ENCODE measurements at places on chromosomes 13 and 19. TPM values are rescaled to one million over a fixed set of nuclear protein-coding genes. Genes with fewer than 3 reads are reported as not detected.

Gene CYP2B6
- total RNA-seq = not detected

Gene SMIM44
- 1.7 TPM for total RNA-seq

Gene NTN5
- total RNA-seq = 2.6 TPM

Gene OVOL3
- total RNA-seq = not detected

Gene CGB3
- not detected for total RNA-seq

Gene KCNN1
- 0.36 TPM for total RNA-seq

Gene CFAP97D2
- not detected for total RNA-seq

Gene RUBCNL
- 0.59 TPM for total RNA-seq

Gene LACC1
- 27.8 TPM for total RNA-seq

Gene JOSD2
- total RNA-seq = 29.4 TPM

Gene RFPL4AL1
- not detected for total RNA-seq

Gene FOSB
- 2.5 TPM for total RNA-seq

Gene ZNF433
- 10.2 TPM for total RNA-seq

Gene TYROBP
- total RNA-seq = 30.6 TPM

Measured in prostate gland (tissue), 2 donors.